ENCODE measurements at places on chromosomes 6 and 20.

DNA sequence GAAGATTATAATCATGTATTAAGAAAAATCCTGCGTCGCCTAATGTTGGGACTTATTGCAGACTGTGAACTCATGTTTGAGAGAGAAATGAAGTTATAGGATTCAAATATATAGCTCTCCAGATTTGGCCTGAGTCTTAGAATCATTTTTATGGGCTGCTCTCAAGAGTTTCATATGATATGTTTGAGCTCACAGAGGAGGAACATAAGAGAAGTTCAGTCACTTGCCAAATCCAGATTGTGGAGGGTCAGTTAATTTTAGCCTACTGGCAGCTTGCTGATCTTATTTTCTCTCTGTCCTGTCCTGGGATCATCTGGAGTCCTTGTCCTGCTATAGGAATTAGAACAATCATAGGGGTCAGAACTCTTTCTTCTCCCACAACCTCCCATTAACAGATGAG is 186.1 kb upstream of the SUPT3H start:
- no peak for DNase-seq

DNA sequence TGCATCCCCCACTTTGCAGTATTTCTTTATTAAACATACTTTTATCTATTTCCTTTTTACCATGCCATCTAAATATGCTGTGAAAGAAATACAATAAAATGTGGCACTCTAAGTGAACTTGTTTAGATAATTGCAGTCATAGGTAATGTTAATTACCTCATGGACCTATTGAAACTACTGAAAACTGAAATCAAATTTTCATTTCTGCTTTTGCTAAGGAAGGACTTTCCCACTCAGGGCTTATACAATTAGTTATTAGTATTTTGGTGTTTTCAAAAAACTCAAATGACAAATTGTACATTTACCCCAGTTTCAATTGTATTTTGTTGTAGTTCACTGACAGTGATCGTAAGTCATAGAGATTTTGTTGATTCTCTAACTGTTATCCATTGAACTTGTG is 88.4 kb downstream of the ID4 start:
- no peak for DNase-seq

- no peak for DNase-seq
These were observed 6.7 kb downstream of the RAD21L1 start for GRCh38 chr20:1232286-1233111.

DNA sequence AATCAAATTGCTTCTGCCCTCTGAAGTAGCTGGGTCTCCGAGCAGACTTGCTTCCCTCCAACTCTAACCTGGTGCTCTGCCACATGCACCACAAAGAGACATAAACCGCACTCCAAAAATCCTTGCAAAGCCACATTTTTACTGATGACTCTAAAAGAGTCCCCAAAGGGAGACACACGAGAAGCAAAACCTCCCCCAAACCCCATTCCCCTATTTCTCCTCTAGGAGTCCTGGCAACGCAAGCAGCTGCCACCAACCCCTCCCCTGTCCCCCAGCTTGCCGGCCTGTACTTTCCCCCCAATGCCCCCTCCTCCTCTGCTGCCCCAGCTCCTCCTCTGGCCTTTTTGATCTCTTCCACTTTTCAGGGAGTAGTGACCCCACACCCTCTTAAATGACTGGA is 180.1 kb upstream of the ARID1B start:
- no peak for DNase-seq

- no peak for DNase-seq
These were observed 86.6 kb downstream of the PHACTR3 start for GRCh38 chr20:59690976-59691375.

DNA sequence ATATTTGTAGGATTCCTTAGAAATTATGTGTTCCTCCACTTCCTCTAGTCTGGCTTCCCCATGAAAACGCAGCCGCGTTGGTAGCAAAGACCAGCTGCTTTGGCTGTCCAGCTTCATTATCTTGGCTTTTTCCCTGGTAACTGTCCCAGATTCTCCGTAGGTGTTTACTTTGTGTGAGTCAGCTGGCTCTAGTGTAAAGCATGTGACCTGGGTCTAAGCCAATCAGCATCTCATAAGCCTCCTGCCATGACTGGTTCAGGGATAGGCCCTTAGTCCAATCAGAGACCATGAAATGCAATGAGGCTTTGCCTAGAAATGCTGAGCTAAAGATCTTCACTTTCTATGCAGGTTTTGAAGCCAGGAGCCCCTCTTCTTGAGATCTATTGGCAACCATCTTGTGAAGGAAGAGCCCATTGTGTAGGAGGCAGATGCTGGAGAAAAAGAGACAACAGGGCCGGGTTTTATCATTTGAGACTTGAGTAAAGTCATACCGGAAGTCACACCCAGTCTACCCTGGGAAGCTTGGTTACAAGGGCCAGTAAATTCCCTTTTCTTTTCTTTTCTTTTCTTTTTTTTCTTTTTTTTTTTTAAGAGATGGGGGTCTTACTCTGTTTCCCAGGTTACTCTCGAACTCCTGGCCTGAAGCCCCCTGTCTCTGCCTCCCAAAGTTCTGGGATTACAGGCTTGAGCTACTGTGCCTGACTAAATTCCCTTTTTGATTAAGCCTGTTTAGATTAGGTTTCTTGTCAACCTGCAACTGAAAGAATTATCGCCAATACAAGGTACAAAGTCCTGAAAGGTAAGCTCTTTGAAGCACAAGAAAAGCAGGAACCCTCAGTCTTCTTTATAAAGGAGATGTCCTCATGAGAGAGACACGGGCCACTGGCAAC is 256.5 kb upstream of the RREB1 start:
- DNase-seq, result peak; percentile 96

DNA sequence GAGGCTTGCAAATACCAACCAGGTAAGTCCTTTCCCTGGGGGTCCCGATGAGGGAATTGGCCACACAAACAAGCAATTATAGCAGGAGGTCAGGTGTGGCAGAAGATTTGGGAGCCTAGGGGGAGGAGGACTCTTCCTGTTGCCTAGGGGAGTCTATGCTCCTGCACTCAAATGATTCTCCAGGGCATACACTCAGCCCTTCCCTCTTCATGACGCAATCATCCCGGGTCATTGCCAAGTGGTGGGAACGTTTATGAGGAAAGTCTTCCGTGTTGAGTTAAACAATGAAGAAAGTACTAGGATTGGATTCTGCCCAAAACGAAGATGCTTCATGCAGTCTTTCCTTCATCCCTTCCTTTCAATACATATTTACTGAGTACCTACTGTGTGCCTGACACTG is 186.5 kb upstream of the TSHZ2 start:
- DNase-seq, result peak; percentile 41

- DNase-seq, result no peak
These were observed 372.0 kb downstream of the PREX1 start for GRCh38 chr20:48455651-48456365.

- DNase-seq, result peak; percentile 68
These were observed 200.3 kb upstream of the FAM83B start for GRCh38 chr6:54646069-54646950.

DNA sequence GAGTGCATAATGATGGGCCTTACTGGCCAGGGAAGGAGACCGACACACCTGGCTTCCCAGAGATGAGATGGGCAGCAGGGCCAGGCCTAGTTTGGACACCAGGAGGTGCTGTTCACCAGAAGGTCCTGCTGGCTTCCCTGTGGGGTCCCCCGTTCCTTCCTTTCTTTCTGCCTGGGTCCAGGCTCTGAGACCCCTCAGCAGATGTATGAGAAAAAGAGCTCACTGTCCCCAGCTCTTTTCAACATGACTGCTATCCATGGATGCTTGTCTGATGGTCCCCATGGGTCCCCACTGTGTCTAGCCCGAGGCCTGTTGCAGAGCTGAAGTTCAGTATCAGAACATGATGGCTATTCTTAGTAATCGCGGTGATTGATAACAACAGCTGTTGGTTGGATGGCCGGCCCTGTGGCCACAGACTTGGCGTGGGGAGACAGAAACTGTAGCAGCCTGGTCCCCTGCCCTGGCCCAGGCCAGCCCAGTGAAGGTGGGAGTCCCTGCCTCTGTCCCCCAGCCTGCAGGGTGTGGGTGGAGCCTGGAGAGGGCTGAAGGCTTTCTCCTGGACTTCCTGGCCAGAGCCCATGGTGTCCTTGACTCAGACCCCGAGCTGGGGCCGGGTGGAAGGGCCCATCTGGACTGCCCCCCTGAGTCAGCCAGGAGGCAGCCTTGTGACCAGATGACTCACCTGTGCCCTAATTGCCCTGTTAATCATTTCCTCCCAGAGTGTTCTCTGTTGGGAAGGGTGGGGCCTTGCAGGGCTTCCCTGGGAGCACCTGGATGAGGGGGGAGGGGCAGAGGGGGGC is 9.9 kb upstream of the BAK1 start:
- peak; percentile 79 for DNase-seq

- DNase-seq, result no peak
These were observed 526.1 kb upstream of the SPTLC3 start for GRCh38 chr20:12482661-12483060.

DNA sequence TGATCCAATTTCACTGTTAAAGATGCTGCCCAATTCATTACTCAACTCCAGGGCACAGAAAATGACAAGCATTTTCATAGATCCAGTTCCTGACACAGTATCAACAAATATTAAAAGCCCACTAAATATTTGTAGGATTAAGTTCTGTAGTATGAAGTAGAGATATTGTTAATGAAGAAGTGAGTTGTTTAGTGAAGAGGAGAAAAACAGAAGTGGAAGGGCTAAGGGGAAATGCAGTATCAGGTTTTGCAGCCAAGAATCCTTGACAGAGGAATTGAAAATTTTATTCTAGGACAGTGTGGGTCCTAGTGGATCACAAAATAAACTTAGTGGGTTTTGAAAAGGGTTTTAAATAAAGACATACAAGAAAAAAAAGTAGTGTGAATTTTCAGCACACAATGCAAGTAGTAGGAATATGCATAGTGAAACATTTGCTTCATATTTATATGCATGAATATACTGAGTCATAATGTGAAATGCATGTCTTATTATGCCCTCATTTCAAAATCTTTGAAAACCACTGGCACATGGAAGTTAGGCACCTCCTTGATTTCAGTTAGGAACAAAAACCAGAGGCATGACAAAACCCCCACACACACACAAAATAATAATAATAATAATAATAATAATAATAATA is 338.6 kb downstream of the KHDRBS2 start:
- no peak for DNase-seq
